NK-92 treated with Interleukin-12 subunit alpha and Interleukin-12 subunit beta, amount 100 ng/mL, for 24 hours (cell line): ENCODE measurements at places on chromosomes 13 and 19.

- no peak for DNase-seq
Measured at GRCh38 chr13:68030152-68030809, 800.1 kb upstream of the PCDH9 start.

DNA sequence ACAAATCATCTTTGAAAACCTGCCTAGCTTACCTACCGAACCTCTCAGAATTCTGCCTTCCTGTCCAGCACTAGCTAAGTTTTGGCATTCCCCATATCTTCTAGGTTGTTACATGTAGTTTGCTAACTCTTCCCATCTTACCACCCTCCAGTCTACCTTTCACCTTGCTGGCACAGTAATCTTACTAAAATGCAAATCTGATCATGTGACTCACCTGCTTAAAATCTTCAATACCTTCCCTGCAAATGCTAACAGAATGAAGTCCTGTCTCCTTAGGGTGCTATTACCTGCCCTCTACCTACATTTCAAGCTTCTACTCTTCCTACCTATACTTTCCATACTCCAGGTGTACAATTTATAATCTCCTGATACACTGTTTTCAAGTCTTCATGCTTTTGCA, 30.4 kb downstream of the INTS6 start:
- no peak for DNase-seq

GRCh38 chr13:48892688-48893075, 83.0 kb upstream of the FNDC3A start:
- DNase-seq: no peak

DNA sequence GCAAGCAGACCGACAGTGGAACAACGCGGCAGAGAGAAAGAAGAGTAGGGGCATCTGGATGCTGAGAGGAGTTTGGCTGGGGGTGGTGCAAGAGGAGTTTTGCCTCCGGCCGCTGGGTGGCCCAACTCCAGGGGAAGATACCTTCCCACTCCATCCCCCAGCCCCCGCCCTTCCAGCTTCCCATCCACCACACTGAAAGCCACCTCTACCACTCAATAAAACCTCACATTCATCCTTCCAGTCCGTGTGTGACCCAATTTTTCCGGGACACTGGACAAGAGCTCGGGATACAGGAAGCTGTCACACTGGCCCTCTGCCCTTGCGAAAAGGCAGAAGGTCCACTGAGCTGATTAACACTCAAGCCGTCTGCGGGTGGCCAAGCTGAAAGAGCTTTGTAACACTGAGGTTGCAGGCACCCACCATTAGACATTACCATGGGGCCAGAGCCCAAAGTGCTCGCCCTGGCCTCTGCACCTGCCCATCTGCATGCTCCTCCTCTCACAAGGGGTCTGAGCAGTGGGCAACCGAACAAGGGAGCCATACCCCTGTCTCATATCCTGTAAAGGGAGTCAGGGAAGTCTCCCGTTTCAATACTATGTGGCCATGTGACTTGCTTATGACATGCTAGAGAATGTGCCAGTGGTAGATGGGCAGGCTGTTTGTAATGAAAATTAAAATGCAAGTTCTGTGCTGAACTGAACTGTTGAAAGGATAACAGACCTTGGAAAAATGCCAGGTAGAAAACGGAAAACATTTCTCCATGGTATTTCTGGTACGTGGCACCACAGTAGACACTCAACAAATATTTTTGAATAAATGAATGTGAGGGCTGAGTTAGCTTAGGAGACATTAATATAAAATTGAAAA, 205.1 kb upstream of the STARD13 start:
- DNase-seq: no peak

DNA sequence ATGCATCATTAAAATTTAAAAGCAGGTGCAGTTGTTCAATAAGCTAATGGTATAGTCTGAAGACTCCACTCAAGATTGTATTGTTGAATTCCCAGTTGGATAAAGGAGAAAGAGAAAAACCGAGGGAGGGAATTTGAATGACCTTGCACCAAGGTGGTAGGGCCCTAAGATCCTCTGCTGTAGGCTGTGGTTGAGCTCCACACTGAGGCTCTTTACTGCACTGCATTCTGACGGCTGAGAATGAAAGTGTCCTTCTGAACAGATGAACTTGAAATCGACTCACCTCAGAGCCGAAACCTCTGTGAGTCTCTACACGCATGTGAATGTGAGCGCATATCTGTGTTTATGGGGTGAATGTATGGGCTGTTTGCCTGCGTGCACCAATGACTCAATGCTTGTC, 388.9 kb upstream of the DACH1 start:
- no peak for DNase-seq

GRCh38 chr19:41339936-41340335, 13.8 kb downstream of the TGFB1 start:
- DNase-seq: no peak

- no peak for DNase-seq
Measured at GRCh38 chr19:21202865-21203494, 61.1 kb downstream of the ZNF431 start.

GRCh38 chr19:46197314-46198070, 32.0 kb upstream of the IGFL1 start:
- no peak for DNase-seq
